Effector CD4-positive, alpha-beta T cell (primary cell): ENCODE measurements at places on chromosomes 5 and 9.

GRCh38 chr5:73170522-73170921, 2.5 kb upstream of the TMEM174 start:
- no peak for DNase-seq

GRCh38 chr5:120538644-120539043, 74.5 kb downstream of the PRR16 start:
- DNase-seq = no peak

DNA sequence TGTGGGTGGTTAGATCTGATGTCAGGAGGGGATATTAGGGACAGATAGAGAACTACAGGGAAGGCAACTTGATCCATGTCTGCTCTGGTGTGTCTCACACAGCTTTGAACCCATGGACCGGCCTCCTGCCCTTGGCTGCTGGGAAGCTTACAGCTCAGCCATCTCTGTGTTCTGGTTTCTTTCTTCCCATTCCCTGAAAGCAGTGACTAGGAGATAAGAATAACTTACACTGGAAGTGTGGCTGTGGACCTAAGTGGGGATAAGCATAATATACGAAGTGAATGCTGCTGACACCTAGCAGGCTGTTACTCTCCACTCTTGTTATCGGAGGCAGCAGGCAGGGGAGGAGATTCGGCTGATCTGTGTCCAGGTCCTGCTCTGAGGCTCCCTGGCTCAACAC, 282.3 kb upstream of the TUT7 start:
- DNase-seq = no peak

DNA sequence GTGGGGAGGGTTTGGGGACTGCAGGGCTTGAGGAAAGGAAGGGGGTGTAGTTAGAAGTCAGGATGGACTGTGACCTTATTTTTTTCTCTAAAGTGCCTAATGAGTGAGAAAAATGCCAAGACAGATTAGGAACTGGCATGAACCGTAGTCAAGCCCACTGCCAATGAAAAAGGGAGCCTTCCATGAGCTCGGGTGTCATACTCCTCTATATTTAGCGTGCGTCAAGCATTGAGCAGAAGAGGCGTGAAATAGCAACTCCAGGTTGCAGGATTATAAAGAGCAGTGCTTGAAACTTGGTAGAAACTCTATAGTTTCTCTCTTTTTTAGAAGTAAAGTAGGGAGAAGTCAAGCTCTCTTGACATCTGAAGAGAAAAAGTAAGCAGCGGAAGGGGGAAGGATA, 1.8 kb downstream of the SGCD start:
- no peak for DNase-seq

GRCh38 chr9:135895202-135895848, 12.0 kb downstream of the CAMSAP1 start:
- DNase-seq = no peak

DNA sequence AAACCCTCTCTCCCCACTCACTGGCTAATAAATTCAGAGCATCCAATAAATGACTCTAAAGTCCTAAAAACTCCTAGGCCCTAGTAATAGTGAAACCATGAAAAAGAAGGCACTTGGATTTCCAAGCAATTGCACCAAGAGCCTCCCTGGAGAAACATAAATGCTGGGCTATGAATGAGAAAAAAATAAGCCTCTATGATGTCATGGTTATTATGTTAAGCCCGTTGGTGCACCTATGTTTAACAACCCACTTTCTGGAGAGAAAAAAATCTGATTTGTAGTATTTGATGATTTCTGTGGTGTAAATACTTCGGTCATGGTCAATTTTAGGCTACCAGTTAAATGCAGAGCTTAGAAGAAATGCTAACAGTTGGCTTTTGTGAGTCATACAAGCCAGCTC, 8.4 kb downstream of the CFAP90 start:
- DNase-seq = no peak

DNA sequence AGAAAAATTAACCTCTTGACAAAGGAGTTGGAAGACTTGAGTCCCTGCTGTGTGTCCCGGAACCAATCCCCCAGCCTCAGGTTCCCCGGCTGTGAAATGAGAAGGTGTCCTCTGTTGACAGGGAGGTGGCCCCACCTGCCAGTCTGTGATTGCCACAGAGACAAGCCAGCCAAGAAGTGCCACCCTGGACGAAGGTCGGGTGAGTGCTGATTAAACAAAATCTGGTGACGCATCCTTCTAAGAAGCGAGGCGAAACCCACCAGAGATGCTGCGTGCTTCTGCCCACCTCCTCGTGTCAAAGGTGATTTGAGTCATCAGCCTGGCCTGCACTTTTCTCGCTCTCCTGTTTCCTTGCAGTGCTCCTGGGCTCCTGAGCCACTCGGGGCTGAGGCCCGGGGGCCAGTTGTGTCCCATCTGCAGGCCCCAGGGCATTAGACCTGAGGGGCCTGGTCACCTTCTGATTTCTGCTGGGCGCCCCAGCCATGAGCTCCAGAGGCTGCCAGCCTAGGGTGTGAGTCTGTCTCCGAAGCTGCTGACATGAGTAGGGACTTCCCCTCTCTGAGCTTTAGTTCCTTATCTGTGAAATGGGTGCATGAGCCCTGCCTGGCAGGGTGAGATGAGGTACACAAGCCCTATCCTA, 28.7 kb downstream of the NEK6 start:
- no peak for DNase-seq

DNA sequence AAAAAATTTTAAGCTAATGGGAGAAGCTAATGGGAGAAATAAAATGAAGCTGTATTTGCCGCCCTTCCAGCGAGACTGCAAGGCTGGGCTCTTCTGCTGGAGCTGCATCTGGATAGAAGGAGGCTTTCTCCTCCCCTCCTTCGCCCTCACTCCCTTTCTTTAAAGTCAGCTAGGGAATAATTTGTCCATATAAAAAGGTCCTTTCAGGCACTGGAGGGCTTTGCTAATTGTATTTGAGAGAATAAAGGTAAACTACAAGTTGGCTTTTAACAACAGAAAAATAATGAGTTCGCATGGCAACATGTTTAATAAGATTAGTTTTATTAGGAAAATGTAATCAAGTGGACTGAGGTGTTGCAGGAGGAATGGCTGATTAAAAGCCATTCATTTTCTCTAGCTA, 41.3 kb downstream of the NPR3 start:
- no peak for DNase-seq

DNA sequence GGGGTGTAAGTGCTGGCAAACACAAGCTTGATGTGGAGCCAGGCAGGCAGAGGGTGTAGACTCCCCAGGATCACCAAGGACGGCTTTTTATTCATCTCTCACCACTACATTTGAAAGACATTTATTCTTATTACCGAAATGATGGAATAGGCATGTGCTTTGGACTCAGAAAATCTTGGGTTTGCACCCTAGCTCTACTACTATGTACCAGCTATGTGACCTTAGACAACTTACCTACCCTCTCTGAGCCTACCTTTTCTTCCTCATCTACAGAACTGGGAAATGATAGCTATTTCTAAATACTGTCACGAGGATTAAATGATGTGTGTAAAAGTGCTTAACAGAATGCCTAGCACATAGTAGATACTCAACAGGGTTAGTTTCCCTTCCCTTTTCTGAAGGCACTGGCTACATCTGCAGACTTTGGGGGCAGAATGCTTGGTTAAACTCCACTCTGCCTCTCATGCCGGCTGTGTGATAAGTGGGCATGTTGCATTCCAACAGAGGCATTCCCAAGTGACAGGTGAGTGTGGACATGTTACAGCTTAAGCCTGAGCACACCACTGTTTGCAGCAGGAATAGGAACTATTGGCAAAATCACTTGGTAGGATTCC, 94.8 kb downstream of the SLC1A3 start:
- DNase-seq = no peak

DNA sequence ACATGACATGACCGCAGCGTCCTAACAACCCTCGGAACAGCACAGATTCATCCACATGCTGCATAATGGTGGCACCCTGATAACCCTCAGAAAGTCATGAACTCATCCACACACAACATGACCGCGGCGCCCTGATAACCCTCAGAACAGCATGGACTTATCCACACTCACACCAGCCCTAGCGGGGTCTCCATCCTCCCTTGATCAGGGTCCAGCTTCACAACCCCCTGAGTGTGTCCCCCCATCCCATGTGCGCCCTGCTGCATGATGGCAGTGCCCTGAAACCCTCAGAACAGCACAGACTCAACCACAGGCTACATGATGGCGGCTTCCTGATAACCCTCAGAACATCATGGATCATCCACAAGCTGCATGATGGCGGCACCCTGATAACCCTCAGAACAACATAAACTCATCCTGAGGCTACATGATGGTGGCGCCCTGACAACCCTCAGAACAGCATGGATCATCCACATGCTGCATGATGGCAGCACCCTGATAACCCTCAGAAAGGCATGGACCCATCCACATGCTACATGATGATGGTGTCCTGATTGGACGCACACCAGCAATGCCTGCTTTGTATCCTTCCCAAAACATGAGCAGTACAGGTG, 28.3 kb downstream of the SLC6A3 start:
- DNase-seq = no peak

DNA sequence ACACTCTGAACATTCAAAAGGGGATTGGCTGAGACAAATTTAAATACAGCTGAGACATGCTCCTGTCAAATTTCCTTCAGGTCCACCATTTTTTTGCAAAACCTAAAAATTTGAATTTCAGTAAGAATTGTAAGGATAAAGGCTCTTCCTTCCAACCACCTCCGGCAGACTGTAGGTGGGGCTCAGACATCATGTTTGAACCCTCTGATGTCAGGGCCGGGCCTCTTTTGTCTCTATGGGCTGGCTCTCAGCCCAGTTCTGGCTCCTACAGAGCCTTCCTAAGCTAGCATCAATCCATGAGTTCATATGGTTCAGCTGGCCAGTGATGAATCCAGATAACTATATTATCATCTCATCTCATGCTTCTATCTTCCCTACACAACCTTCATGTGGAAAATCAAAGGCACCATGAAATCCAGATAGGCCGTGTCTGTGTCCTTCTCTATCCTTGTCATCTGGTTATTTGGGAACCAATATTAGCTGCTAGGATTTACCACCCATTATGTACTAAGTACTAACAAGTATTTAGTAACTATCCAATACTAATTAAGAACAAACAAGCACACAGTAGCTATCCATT, 44.2 kb downstream of the NIPSNAP3B start:
- DNase-seq = no peak

GRCh38 chr9:90368928-90369327, 273.7 kb downstream of the DIRAS2 start:
- no peak for DNase-seq

GRCh38 chr9:137358126-137358525, 56.1 kb upstream of the NRARP start:
- DNase-seq = no peak

DNA sequence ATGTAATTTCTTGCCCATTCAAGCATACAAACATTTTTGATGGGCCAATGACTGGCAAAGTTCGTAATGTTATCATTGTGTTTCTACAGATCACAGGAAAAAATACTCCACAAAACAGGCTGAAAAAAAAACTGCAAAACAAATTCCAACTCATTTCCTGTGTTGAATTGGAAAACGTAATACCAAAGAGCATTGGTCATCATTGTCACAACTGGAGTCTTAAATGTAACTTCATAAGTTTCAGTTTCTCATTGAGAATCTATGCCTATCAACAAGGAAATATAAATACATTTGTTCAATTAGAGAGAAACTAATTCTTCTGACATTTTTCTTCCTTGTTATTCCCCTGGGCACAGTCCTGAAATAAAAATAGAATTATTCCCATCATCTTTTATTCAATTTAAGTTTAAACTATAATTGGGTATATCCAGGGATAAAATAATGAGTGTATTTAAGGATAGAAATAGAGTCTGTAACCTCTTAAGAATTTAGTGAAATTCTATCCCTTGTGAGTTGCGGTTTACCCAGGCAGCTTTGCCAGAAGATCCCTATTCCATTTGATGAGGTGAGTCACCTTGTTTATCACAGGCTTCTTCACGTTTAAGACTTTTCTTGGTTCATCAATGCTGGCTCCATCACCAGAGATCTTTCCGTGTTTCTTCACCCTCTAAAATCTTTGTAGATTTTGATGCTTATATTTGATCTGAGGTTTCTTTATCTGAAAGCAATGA, 112.7 kb upstream of the ITGA1 start:
- DNase-seq = no peak

DNA sequence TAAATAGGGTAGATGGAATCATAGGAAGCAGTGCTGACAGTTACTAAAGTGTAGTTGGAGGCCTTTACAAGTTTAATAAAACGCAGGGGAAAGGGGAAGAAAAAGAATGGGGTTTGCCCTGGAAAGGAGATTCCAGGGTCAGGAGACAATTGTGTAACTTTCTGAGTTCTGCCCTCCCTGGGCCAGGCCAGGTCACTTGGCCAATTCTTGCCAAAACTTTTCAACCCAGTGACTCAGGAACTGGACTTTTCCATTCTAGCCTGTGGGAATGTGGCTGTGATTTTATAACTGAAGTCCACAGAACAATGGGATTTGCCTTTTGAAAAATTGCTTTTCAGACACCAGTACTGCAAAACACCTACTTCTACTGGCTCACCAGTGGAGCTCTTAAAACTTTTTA, 289.8 kb upstream of the ANKRD55 start:
- DNase-seq = no peak

DNA sequence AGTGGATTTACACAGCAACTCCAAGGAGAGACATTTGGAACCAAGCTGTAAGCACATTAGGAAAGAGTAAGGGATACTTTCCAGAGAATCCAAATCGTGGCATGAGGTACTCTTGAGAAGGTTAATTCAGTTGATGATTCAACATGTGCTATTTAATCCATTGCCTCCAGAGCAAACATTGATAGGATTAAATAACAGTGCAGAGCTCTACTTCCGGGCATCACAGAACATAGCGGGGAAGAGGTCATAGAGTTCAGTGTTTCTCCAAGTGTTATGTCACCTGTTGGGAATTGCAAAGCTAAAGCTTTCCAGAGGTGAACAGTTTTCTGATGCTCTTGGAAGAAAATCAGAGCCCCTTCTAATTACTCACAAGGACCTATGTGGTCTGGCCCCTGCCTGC, 127.5 kb downstream of the PPP2R2B start:
- DNase-seq = no peak

GRCh38 chr9:96251451-96251850, 50.5 kb downstream of the HSD17B3 start:
- DNase-seq = no peak

DNA sequence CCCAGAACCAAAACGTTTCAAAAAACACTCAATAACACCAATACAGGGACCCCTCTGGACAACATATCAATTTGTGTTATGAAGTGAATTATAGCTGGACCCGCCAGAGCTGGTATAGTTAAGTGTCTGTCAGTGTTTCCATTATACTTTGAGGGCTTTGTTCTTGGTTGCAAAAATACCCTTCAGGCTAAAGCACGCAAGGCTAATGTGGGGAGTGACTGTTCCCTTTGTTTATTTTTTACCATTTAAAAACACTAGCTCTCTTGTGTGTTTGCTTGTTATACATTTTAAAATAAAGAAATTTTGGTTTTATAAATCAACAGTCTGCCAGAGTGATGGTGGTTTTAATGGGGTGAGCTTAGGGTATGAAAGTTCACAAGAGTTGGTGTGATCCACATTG, 859.5 kb downstream of the PTPRD start:
- no peak for DNase-seq
